ENCODE measurements at places on chromosomes 4 and X. TPM values are rescaled to one million over a fixed set of nuclear protein-coding genes. Genes with fewer than 3 reads are reported as not detected.

Gene FRMD7
- total RNA-seq, result not detected

Gene BEX5
- not detected for total RNA-seq

Gene VSIG1
- 0.32 TPM for total RNA-seq

Gene PPBP
- 1.2 TPM for total RNA-seq
